ENCODE measurements at places on chromosomes 4 and X.

- DNase-seq: no peak
Measured at GRCh38 chr4:173014836-173015235, 153.8 kb upstream of the GALNT7 start.

DNA sequence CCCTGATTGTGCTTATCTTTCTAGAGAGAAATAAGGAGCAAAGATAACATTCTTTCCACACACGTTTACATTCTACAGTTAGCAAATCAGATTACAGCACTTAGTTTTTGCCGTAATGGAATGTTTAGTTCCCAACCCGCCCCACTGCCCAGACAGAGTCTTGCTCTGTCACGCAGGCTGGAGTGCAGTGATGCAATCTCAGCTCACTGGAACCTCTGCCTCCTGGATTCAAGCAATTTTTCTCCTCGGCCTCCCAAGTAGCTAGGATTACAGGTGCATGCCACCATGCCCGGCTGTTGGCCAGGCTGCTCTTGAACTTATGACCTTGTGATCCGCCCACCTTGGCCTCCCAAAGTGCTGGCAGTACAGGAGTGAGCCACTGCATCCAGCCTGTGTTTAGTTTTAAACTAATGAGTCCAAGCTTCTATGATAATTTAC is 8.4 kb upstream of the PRPS1 start:
- peak; percentile 13 for DNase-seq

GRCh38 chrX:75156531-75156945 is 455 bp upstream of the ABCB7 start:
- no peak for DNase-seq

DNA sequence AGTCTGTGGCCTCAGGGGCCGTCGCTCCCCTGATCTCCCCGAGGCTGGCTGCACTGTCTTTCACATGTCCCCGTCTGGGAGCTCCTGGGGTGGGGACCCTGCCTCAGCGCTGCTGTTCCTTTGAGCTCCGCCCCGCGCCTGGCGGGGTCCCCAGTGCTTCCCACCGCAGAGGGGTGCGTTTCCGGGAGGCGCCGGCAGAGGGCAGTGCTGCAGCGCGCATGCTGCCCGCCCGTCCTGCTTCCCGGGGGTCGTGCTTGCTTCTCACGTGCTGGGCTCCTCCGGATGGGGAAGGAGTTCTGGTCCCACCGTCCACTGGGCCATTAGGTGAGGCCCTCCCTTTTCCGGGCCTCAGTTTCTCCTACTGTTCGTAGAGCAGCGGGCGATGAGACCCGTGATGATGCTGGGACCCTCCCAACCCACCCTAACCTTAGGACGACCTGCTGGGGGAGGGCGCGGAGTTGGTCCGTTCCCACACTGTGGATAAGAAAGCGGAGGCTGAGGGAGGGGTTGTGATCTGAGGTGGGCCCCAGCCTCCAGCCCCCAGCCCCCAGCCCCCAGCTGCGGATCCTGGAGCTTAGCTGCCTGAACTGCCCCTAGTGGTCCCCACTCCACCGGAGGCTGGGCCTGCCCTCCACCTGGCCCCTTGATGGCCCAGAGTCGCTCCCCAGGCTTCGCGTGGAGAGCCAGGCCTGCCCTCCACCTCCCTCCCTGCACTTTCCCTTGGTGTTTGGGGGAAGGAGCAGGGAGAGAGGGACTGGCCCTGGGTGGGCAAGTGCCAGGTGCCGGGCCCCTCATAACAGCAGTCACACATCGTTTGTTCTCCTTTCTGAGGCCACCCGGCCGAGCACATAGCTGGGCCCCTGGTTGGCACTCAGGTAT is 15.3 kb downstream of the CPZ start:
- DNase-seq: no peak

- no peak for DNase-seq
Measured at GRCh38 chr4:149884046-149884445, 68.4 kb upstream of the IQCM start.

GRCh38 chr4:83240379-83240875 is 44.2 kb downstream of the COQ2 start:
- no peak for DNase-seq

DNA sequence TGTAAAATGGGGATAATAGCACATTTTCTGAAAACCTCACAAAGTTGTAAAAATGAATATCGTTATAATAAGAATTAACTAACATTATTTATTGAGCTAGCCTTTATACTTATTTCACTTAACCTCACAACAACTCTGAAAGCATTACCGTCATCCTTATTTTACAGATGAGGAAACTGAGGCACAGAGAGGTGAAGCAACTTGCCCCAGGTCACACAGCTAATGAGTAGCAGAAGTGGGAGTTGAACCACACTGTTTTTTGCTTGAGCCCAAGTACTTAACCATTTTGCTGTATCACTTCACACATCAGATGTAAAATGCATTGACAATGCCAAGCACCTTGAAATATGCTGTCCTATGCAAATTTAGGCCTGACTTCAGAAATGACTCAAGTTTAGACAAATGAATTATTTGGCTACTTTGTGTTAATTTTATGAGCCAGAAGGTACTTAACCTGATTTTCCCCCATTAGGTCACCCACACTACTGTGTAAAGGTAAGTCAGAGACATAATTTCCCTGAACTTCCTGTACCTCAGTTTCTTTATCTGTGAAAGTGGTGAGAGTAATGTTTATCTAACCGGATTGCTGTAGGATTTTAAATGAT is 23.1 kb downstream of the CD40LG start:
- DNase-seq: no peak

DNA sequence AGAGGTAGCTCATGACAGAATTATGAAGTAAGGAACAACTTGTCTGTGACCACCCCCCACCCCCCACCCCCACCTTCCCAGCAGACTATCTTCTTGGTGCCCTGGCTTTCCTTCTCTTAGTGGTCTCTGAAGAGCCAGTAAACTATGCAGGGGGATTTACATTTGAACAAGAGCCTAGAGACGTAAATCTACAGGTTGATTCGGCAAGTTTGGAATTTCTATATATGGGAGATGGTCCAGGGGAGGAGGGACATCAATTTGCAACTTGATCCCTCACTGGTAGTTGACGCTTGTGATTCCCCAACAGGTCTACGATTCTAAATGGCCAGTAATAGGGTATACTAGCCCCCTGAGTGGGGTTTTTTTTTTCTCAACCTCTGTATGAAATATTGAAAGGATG is 36.7 kb downstream of the IL13RA1 start:
- DNase-seq: no peak

DNA sequence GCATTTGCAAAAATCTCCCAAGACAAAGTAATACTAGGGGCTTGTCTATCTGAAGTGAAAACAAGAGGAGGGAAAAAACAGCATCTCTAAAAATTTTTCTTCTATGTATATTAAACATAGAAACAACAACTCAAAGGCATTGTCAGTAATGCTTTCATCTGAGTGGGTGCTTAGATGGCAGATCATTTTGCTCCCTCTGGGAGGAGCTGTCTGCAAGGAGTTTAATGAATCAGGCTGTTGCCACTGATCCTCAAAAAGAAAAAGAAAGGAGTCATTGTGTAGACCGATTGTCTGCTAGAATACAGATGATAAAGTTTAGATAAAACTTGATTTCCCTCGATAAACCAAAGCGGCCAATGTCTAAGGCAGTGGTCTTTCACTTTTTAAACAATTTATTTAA is 49.7 kb upstream of the KLHL8 start:
- DNase-seq: peak; percentile 55

GRCh38 chrX:45295259-45295986 is 94.7 kb upstream of the DIPK2B start:
- peak; percentile 52 for DNase-seq

All from bronchial epithelial cell (primary cell).